ENCODE measurements at places on chromosomes 3 and 15. TPM values are rescaled to one million over a fixed set of nuclear protein-coding genes. Genes with fewer than 3 reads are reported as not detected.

EFHB gene
- 1.0 TPM for polyA plus RNA-seq

DNAJC19 gene
- polyA plus RNA-seq, result 37.5 TPM

- peak; percentile 69 for DNase-seq
Observed at GRCh38 chr3:190321789-190322603, at the start of gene CLDN1. TSS of gene CLDN1 (minus strand) at chr3:190322446. CDS start at chr3:190322206, 240 bp downstream.

DNA sequence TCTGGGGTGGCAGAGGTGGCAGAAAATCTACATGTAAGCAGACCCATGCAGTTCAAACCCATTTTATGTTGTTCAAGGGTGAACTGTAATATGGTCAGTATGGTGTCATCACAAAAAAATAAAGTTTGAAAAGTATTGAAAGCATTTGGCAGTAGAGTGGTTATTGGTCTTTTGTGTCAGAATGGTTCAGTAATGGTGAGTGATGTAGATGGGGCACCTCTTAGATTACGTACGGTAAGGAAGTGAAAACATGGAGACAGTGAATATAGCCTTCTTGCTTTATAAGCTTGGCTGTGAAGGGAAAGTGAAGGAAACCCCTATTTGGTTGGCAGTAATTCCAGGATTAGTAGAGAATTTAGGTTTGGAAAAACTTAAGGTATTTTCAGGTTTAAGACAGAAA is 17.2 kb upstream of the CCNB2 start:
- no peak for DNase-seq

FBXL2 gene
- 14.4 TPM for polyA plus RNA-seq

IMPG2 gene
- 0.06 TPM for polyA plus RNA-seq

All from IMR-90 (cell line).